NCI-H1105 (cell line): ENCODE measurements at places on chromosomes 16 and 17.

GRCh38 chr17:66506641-66507040 lies 204.2 kb downstream of the PRKCA start:
- DNase-seq: no peak

DNA sequence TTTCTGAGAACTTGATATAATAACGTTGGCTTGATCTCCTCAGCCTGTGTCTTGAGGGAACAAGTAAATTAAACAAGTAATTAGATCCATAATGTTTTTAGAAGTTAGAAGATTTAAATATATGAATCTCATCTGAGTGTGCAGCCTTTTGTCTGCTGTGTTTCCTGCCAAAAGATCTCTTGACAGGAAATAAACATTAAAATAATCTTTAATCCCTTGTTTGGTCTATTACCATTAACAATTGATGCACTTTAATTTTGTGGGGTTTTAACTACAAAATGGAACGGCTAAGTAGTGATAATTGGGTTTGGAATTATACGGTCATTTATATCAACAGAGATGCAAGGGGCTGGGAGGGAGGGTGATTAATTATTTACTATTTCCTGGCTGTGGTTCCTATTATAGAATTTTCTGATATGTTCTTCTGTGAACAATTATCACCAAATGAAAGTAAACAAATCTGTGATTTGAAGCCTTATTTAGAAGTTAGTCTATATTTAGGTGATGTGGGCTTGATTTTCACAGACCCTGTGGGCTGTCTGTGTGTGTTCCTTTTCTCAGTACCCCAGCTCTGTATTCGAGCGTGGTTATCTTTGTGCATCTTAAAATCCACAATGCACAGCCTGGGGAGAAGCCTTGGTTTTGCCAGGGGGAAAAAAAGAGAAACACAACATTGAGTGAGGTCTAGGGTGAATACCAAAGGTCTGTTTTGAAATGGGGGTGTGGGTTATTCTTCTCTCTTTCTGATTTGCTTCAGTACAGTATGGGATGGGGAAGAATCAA lies 556.1 kb downstream of the WWOX start:
- peak; percentile 8 for DNase-seq

DNA sequence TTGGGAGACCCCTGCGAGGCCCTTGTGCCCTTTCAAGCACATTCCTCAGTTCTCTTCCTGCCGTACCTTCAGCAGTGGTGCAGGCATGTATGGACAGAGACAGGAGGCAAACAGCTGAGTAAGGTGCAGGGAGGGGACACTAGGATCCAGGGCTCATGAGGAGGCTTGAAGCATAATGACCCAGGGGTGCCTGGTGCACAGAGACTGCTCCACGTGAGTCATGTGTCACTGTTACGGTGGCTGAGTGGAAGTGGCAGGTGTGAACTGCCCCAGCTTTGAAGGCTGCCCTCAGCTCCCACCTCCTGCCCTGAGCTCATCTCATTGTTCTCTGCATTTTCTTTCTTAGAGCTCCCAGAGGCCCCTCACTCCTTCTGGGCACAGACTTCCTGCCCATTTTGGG lies 124.8 kb downstream of the NTN1 start:
- no peak for DNase-seq

DNA sequence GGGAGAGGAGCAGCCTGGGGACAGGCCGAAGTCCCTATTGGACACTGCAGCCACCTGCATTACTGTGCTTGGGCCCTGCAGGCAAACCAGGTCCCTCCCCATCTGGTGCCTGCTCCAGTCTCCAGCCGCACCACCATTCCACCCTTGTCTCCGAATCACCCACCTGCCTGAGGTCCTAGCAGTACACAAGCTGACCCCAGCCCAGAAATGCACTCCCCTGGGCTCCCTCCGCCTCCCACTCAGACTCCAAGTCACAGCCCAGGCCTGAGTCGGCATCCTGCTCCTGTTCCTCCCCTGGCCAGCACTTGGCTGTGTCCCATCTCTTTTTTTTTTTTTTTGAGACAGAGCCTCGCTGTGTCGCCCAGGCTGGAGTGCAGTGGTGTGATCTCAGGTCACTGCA lies 6.3 kb downstream of the UNC13D start:
- no peak for DNase-seq

GRCh38 chr16:29927070-29927905 lies 1.3 kb upstream of the KCTD13 start:
- no peak for DNase-seq

DNA sequence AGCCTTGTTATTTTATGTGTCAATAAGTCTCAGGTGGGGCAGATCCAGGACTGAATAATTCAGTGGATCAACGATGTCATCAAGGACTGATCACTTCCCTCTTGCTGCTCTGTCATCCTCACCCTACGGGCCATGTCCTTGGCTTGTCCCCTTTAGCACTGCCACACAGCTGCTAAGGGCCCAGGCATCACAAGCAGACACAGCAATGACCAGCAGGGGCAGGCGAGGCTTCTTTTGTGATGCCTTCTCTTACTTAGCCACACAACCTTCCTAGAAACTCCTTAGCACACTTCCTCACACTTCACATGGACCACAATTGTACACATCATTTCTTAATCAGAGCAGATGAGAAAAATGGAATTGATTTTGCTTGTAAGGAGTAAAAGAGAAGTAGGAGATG lies 356.3 kb upstream of the SOX9 start:
- no peak for DNase-seq

DNA sequence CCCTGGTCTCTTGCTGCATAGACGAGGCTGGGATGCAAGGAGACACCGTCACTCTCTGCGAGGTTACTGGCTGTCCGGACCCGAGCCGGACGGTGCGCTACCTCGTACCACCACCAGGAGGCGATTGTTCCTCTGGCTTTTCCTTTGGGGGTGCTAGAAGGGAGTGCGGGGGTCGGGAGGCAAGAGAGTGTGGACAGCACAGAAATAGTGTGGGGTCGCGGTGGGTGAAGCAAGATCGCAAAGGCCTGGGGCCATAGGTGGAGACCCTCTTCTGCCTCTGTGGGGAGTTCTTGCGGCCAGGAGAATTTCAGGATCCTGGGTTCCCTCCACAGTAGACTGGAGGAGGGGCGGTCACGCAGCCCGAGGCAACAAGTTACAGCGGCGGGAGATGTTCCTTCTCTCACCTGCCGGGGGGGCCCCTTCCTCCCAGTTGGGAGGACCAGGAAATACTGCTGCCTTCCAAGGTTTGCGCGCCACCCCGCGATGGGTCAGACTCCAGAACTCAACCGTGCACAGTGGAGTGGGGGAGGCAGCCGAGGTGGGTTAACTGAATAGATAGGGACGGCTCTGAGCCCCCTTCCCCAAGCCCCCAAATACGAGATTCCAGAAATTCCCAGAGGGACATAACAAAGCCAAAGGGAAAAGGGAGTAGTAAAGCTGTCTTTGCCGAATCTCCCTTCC lies 6.9 kb downstream of the PHOSPHO1 start:
- DNase-seq: peak; percentile 28

- no peak for DNase-seq
Measured at GRCh38 chr16:84656649-84657048, 8.3 kb downstream of the KLHL36 start.

GRCh38 chr16:3094289-3095027 lies 4.6 kb downstream of the ZSCAN10 start:
- DNase-seq: no peak

DNA sequence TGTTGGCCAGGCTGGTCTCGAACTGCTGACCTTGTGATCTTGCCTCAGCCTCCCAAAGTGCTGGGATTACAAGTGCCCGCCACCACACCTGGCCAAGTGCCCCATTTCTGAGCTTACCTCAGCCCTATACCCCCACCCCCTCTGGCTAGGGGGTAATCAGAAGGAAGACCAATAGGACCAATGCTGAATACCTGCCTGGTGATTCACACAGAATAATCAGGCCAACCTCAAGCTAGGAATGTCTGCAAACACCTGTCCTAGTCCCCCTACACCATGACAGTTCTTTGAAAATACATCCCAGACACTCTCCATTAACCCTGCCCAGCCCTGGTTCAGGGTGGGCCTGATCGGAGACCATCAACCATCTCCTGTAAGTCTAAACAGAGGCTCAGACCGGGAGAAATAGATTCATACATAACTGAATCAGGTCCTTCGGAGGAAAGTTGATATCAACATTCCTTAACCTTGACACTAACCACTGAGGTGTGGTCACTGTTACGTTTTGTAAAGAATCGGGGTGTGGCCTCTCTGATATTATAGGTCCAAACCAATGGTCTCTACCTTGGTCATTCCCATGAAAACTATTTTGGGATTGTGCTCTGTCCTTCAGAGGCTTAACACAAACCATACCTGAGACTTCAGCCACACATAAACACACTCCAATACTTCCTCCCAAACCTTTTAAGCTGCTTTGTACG lies 130.8 kb downstream of the GAS7 start:
- no peak for DNase-seq

DNA sequence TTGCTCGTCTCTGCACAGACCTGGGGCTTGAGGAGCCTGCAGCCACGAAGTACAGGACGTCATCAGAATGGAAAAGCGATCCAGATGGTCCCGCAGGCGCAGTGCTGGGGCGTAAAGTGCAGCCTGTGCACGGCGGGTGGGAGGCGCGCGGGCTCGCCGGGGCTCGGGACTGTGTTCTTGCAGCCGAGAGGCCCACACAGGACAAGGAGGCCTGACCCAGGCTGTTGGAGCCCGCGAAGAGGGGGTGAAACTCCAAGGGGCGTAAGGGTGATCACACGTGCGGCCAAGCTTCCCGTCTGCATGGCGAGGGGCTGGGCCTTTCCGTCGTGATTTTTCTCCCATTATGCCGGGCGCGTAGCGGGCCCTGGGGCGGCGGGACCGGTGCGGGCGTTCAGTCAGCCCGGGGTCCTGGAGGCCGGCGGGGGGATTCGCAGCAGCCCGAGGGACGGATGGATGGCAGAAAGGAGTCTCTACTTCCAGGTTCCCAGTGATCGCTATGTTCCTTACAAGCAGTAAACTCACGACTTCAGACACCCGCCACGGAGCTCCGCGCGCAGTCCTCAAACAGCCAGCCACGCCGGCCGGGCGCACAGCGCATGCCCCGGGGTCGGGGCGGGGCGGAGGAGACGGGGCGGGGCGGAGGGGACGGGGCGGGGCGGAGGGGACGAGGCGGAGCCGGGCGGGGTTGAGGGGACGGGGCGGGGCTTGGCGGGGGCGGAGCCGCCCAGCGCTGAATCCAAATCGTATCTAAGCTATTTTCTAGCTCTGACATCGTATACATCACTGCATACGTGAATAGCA lies 141.0 kb upstream of the KCNJ18 start:
- peak; percentile 79 for DNase-seq

GRCh38 chr16:35311475-35311874 lies 1852.1 kb downstream of the TP53TG3F start:
- DNase-seq: no peak

DNA sequence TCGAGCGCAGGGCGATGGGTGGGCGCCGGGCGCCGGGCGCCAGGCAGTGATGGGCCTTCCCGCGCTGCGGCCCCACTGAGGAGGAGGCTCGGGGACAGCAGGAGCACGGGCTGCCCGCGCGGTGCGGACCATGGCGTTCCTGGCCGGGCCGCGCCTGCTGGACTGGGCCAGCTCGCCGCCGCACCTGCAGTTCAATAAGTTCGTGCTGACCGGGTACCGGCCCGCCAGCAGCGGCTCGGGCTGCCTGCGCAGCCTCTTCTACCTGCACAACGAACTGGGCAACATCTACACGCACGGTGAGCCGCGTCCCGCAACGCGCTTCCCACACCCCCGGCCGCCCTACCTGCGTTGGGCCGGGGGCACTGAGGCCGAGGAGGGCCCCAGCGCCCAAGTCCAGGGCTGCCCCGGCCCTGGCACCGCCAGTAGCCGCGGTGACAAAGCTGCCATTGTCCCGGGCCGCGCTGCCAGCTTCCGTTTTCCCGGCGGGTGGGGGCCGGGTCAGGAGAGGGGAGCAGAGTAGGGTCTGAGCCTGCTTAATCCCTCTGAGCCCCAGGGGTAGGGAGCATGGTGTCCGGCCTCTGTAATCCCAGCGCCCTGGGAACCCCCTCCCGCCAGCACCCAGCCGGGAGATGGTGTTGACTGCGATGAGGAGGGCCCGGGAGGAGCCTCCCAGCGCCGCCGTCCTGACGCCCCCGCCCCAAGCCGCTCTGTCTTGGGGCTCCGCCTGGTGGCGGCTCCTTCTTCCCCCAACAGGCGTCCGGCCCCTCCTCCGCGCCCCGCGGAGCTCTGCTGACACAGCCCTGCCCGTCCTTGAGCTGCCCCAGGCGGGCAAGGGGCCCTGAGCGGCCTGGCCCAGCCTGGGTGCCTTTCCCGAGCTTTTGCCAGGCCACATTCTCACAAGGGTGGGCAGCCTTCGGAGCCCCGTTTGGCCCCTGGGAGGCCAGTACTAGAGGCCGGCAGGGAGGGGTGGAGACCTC lies 685 bp downstream of the PAQR4 start:
- no peak for DNase-seq

DNA sequence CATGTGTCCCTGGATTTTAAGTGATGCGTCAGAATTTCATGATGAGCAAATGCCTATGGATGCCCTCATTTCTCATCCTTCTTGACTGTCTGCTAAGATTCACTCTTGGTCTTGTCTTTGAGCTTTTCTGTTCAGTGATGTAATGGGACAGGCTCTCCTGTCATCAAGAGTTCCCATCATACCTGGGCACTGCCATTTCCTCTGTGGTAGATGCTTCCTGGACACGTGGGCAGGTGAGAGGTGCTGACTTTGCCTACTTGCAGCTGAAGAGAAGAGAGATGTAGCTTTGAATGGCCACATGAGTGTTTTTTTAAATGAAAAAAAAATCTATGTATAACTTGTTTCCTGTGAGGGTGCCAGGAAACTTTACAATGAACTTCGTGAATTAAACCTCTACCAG lies 557.7 kb downstream of the MAF start:
- DNase-seq: no peak

GRCh38 chr17:75555679-75556153 lies 30.2 kb downstream of the LLGL2 start:
- no peak for DNase-seq

- no peak for DNase-seq
Measured at GRCh38 chr16:2236337-2237101, at the start of gene DNASE1L2. Gene DNASE1L2, plus strand, starts transcription at chr16:2236444. Its CDS starts 373 bp downstream, at chr16:2236817.

GRCh38 chr16:59067205-59067604 lies 333.1 kb upstream of the GOT2 start:
- DNase-seq: no peak

DNA sequence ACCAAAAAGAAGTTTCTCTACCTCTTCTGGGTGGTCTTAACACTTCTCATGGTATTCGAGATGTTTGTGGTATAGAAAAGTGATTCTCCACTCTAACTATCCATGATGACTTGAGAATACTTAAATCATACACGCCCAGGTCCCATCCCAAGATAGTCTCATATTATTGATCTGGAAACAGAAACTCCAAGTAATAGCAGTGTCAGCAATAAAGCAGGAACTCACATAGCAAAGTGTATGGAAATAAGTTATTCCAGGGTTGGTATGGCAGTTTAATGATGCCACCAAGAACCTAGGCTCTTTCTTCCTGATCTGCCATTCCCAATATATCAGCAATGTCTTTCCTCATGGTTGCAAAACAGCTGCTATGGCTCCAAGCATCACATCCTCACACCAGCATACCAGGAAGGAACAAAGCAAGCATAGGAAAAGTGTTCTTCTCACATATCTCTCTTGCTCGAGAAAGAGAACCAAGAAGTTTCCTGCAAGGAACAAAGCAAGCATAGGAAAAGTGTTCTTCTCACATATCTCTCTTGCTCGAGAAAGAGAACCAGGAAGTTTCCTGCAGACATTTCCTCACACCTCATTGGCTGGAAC lies 23.6 kb upstream of the TOX3 start:
- no peak for DNase-seq
